ENCODE measurements at places on chromosomes 4 and X.

DNA sequence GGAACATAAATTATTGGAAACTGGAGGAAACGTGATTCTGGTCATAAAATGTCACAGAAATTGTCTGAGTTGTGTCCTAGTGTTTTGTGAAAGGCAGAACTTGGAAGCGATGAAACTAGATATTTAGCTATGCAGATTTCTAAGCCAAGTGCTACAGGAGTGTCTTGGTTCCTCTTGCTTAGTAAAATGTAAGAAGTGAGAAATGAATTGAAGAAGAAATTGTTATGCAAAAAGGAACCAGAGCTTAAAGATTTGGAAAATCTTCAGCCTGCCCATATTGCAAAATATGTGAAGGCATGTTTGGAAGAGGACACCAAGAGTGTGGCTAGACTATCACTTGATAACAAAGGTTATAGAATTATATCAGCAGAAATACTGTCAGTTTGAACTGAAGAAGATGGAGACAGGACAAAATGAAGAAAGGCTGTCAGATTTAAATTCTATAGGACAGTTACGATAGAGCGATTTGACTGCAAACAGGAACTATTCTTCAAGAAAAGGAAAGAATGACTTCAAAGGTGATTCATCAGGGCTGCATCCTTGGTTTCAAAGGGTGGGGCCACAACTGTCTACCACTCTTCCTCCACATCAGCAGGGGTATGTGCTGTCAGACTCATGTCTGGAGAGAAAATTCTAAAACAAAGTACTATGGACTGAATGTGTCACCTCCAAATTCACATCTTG, 9.4 kb upstream of the CDS1 start:
- no peak for DNase-seq

DNA sequence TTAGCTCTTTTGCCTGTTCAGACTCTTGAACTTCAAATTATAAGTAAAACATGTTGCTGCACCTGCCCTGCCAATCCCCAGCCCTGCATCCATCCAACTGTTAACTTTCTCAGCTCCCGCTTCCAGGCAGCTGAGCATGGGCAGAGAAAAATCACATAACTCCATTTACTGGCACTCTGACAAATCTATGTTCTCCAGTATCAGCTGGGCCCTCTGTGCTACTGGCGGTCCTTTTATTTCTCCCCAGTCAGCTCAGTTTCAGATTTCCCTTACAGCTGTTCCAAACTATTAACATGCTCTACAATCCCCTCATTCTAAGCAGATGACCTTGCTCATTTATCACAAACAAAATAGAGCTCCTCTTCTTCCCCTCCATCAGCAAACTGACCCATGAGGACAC, 240.4 kb upstream of the TET2 start:
- no peak for DNase-seq

DNA sequence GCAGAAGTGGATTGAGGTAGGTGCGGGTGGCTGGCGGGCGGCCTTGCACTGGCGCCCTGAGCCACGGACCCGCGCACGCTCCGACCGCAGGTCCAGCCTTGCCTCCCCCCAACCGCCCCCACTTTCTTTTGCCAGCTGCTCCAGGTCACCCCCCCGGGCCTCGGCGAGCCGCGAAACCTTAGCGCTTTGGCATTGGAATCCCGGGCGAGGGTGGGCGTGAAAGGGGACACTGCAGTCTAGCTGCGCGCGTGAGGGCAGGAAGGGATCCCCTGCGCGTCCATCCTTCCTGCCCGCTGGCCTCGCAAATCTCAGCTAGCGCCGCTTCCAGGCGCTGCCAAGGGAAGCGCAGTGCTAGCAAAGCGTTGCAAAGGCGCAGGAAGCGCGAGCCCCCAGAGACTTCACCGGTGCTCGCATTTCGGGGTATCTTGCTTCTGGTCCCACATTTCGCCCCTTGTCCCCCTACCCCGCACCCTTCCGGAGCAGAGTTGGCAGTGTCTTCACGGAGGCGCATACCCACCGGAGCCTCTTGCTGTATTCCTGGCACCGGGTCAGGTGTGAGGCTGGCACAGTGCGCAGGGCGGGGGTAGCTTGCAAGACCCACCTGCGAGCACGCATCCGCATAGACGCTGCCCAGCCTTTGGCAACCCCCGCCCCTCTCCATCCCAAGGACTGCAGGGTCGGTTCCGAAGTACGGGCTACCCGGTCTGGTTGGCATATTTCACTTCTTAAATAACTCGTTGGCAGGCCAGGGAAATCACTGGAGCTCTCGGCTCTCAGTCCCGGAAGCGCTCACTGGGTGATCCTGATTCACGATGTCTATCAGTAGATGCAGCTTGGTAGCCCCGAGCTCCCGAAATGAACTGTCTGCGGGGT, 104.4 kb downstream of the UCHL1 start:
- peak; percentile 63 for DNase-seq

- DNase-seq: peak; percentile 58
These were observed 15.3 kb downstream of the TMEM271 start for GRCh38 chr4:560731-561291.

DNA sequence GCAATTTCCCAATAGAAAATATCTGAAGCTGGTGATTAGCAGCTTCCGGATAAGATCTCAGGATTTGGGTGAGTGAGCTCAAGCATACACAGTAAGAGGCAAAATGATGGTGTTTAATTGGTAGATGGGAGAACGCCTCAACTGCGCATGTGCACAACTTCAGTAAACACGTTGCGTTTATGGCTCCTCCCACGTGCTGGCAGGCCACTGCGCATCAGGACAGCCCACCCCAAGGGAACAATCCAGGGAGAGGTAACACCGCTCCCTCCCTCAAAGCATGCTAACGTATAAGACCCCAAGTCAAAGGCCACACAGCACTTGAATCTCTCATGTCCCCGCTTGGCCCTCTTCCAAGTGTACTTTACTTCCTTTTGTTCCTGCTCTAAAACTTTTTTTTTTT, 10.3 kb upstream of the CENPU start:
- DNase-seq: no peak

DNA sequence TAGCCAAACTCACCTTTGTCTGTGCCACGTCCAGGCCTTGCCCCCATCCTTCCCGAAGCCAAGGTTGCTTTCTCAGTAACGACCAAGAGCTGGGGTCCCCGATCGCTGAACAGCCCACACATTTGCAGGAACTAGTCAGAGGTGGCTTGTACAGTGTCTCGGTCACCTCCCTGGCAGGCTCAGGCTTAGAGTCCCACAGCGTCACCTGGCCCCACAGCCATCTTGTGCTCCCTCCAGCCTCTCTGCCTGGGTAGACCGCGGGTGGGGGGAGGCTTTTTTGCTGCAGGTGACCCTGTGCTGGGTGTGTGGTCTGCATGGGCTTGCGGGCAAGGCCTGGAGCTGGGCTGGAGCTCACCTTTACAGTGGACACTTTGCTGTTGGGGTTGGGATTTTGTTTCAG, 60.2 kb downstream of the PSAPL1 start:
- DNase-seq: no peak

DNA sequence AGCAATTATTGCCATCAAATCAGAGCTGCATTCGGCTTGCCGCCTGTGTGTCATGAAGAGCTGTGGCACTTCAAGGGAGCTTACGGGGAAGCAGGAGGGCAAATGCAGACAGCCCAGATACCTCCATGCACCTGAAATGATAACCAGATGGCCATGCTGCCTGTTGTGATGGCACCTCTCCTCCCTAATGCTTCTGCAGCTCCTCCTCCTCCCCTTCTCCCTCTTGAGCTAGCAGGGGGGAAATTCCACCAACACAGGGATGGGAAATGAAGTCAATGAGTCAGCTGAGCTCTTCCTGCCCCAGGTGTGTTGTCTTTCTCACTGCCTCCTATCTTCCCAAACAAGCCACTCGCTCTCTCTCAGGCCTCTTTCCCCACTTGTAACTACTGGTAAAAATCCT, 565.0 kb downstream of the BCOR start:
- peak; percentile 25 for DNase-seq

GRCh38 chr4:83212041-83212851, 72.4 kb downstream of the COQ2 start:
- no peak for DNase-seq

GRCh38 chr4:140877781-140878180, 121.6 kb upstream of the TBC1D9 start:
- no peak for DNase-seq
